Thoracic aorta (tissue), 2 donors: ENCODE measurements at places on chromosomes 6 and 20.

GRCh38 chr20:39916236-39916765 is 772.7 kb downstream of the MAFB start:
- DNase-seq = no peak

- DNase-seq = no peak
Measured at GRCh38 chr6:112286010-112286409, 31.6 kb upstream of the LAMA4 start.

GRCh38 chr6:83231146-83231545 is 38.0 kb downstream of the RWDD2A start:
- DNase-seq = no peak

- no peak for DNase-seq
Measured at GRCh38 chr6:35486005-35486925, 10.6 kb downstream of the TEAD3 start.

DNA sequence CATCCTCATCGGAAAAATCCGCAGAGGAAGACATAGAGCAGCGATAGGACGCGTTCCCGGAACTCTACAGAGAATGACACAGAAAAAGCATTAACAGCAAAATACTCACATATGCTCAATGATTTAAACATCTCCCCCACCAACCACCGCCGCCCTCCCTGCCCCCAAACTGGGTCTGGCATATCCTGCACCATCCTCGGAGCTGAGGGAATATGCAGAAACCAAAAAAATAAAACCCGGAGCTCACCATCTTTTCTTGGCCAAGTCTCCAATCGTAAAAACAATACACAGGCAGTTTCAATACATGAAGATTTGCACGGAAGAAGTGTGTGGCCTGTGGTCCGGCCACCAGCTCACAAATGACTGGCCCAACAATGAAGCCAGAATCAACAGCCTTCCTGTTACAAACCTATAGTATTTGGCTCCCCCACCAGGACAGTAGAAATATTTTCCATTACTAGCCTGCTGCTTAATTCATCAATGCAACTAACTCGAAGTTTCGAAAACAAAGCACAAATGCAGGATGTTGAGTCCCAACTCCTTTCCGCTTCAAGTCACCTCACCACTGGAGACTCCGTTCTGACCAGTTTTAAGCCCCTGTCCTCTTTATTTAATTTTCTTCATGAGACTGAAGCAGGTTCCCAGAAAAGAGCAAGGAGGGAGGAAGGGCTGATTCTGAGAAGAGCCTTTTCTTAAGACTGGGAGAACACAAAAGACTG is 103.2 kb upstream of the BEND6 start:
- DNase-seq = no peak

DNA sequence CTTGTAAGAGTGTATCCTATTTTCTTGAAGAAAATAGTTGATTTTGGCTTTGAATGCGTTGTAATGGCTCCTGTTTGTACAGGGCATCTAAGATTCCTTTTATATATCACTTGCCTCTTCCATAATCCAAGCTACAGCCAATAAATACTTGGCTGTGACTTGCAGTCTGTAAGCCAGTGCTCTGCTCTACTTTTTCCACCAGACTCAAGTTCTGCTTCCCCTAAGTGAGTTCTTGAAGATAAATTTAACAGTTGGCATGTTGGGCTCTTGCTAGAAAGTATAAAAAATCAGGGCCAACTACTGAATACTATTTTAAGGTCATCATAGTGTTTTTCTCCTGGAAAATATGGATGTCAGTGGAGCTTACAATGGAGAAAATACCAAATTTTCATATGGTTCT is 36.5 kb upstream of the SCGN start:
- DNase-seq = no peak

DNA sequence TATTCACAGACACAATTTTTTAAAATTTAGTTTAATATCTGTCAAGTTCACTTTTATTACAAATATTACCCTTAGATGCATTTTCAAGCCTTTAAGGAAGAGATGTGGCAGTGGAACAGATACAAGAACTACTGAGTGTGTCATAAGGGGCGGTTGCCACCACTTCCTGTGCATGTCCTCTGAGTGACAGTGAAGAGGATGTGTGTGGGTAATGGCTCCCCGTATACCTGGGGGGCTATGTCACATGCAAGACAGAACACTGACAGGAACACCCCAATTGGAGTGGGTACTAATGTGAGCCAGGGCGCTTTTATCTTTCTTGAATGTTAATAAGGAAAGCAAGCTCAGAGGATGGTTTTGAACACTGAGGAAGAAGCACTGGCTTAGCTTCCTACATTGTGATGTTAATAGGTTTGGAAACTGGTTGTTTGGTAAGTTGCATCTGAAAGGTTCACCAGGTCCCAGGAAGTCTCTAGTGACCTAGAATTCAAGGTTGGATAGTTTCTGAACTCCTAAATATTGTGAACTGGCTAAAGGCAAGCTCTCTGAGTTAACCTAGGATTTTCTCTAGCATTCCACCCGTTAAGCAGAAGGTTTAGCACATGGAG is 83.4 kb upstream of the ASF1A start:
- DNase-seq = no peak

- DNase-seq = no peak
Measured at GRCh38 chr20:62156592-62157386, 13.2 kb downstream of the SS18L1 start.

DNA sequence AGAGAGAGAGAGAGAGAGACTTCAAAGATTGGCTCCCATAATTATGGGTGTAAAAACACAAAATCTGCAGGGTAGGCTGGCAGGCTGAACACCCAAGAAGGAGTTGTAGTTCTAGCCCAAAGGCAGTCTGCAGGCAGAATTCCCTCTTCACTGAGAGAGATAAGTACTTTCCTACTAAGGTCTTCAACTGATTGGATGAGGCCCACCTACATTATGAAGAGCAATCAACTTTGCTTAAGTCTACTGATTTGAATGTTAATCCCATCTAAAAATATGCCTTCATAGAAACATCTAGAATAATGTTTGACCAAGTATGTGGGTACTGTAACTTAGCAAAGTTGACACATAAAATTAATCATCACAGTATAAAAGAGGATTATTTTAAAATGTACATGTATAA is 949.7 kb downstream of the HACE1 start:
- DNase-seq = no peak

DNA sequence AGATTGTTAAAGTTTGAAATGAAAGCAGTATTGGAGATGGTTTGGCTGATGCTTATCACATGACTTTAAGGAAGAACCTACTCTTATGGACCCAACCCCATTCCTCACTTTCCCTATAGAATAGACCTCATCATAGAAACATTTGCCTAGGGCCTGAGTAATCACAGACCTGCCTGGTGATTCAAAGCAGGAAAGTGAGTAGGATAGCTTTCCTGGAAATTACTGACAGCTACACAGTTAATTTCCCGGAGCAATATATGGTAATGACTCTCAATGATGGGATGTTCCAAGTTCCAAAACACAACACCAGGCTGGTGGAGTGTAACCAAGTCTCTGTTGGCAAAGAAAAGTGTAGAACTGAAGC is 233.8 kb downstream of the SIM1 start:
- no peak for DNase-seq

- no peak for DNase-seq
Measured at GRCh38 chr6:126204598-126204997, 135.3 kb upstream of the CENPW start.

- DNase-seq = no peak
Measured at GRCh38 chr6:80163754-80164187, 57.3 kb downstream of the BCKDHB start.

DNA sequence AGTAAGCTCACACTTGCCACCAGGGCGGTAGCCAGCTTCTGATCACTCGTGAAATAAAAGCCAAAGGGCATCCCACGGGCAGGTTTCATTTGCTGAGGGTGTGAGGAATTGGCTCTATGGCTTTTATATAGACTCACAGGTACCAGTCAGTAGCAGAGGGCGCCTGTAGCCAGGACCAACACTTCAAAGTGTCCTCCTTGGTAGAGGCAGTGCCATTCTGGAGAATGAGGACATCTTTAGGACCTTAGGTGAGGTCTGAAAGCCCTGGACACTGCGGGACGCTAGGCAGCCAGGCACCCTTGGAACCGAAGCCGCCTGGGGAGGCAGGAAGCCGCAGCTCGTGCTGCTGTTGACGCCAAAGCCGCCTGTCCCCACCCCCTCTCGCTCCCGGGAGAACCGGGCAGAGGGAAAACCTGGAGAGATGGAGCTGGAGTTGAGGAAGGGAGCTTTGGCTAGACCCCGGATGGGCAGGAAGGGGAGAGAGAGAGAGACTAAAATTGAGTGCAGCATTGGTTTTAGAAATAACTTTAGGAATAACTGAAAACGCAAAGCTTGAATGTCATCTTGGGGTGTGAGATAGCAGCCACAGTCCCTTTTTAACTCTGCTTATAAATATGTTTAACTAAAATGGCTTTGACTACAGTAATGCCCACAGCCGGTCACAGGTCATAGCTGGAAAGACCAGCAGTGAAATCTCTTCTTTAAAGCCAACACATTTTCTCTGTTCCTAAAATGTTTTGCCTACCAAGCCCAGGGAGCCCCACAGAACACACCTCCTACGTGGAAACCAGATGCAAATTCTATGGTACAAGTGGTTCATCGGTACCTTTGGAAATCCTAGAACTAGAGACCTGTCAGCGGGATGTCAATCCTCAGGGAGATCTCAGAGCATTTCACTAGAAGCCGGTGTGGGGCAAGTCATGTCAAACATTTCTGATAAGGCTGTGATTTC is 128.5 kb upstream of the CDYL start:
- DNase-seq = no peak
